ENCODE measurements at places on chromosomes 4 and X. TPM values are rescaled to one million over a fixed set of nuclear protein-coding genes. Genes with fewer than 3 reads are reported as not detected.
A peak's percentile ranks its signal among the peaks of the same experiment; 100 is the strongest.

GRCh38 chrX:100410901-100411801, 1.1 kb upstream of the PCDH19 start:
- H3K4me3 ChIP-seq, result no peak overlapping the region
- H3K27me3 ChIP-seq, result peaks cover 4% of the 10 kb centered on the region
- DNase-seq, result no peak
- no peaks in the 10 kb centered on the region for H3K36me3 ChIP-seq
- no peaks in the 10 kb centered on the region for H3K4me1 ChIP-seq

- no peaks in the 10 kb centered on the region for H3K27me3 ChIP-seq
- no peak overlapping the region for H3K4me3 ChIP-seq
- H3K4me1 ChIP-seq, result no peaks in the 10 kb centered on the region
- no peak overlapping the region for H3K27ac ChIP-seq
- no peaks in the 10 kb centered on the region for H3K36me3 ChIP-seq
These were observed 12.5 kb downstream of the L1CAM start for GRCh38 chrX:153873282-153874084.

GRCh38 chr4:13413729-13414437, 70.3 kb downstream of the RAB28 start:
- H3K4me3 ChIP-seq, result no peak overlapping the region
- H3K27me3 ChIP-seq, result no peaks in the 10 kb centered on the region
- H3K36me3 ChIP-seq, result no peaks in the 10 kb centered on the region
- H3K27ac ChIP-seq, result no peak overlapping the region
- no peak for DNase-seq

GRCh38 chrX:112066813-112067212, 15.8 kb downstream of the TRPC5 start:
- H3K4me3 ChIP-seq, result no peak overlapping the region
- DNase-seq, result no peak
- no peak overlapping the region for H3K27ac ChIP-seq
- no peaks in the 10 kb centered on the region for H3K36me3 ChIP-seq

Gene CDX4
- total RNA-seq, result not detected

DNA sequence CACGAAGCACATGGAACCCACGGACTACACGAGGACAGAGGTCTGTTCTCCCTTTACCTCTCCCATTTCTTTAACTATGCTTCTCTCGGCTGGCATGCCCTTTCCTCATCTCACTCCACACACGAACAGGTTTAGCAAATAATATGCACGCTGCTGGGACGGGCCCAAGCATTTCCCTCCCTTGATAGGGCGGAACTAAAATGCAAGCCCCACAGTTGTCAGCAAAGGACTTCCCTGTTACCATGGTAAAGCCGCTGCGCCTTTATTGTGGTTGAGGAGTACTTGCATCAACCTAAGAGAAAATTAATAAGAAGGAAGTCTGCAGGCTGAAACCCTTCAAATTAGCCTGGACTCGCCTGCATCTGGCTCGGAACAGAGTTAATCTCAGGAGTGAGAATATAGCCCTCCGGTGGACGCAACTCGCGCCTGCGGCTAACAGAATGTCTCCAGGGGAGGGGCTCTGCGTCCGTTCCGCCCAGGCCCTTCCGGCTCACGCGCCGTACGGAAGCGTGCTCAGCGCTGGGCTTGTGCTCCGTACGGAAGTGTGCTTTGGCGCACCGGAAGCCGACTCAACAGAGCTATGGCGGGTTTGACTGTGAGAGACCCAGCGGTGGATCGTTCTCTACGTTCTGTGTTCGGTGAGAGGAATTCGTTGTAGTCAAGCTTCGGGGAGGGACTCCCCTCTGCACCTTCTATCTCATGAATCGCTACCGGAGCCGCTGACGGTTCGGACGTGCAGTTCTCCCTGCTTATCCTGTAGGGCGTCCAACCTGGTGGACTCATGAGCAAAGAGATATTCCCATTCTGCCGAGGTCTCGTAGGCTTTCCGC, at the start of gene CSTF2:
TSS of gene CSTF2 (plus strand) at position 555 of the 830 bp plus-strand sequence. CDS start at position 581, 26 bp downstream.
- H3K36me3 ChIP-seq, result no peaks in the 10 kb centered on the region
- peak; percentile 87 for DNase-seq
- no peaks in the 10 kb centered on the region for H3K27me3 ChIP-seq
- no peaks in the 10 kb centered on the region for H3K4me1 ChIP-seq

Gene P2RY4
- 0.62 TPM for total RNA-seq

Gene PCDH7
- total RNA-seq, result not detected

Gene MBNL3
- 29.7 TPM for total RNA-seq

DNA sequence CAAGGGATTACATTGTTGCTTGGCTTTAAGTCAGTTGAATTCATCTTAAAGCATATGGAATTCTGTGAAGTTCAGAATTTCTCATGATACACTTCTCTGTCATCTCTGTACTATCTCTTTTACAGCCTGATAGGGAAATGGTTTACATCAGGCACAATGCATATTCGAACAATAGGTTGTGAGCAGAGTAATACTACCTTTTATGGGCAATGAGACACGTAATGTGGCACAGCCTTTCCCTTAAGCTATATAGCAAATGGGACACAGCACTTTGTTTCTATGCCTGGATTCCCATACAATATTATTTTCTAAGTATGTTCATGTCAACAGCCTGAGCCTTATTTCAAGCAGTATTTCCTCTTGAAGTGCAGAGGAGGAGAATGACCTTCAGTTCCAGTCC, 58.4 kb downstream of the SYNPO2 start:
- DNase-seq, result no peak
- no peaks in the 10 kb centered on the region for H3K36me3 ChIP-seq
- H3K27me3 ChIP-seq, result no peaks in the 10 kb centered on the region
- H3K4me1 ChIP-seq, result no peaks in the 10 kb centered on the region

- H3K4me1 ChIP-seq, result no peaks in the 10 kb centered on the region
- no peaks in the 10 kb centered on the region for H3K27me3 ChIP-seq
- no peak overlapping the region for H3K27ac ChIP-seq
- H3K4me3 ChIP-seq, result no peak overlapping the region
- no peak for DNase-seq
These were observed 51.0 kb upstream of the MTM1 start for GRCh38 chrX:150517303-150517910.

Gene MYL5
- total RNA-seq, result 23.8 TPM

Gene TRIML2
- total RNA-seq, result not detected

GRCh38 chrX:136635235-136635634, 12.7 kb upstream of the CD40LG start:
- peaks cover 62% of the 10 kb centered on the region for H3K4me1 ChIP-seq
- no peaks in the 10 kb centered on the region for H3K36me3 ChIP-seq
- DNase-seq, result no peak
- peak overlapping the region; percentile 53 for H3K27ac ChIP-seq
- no peaks in the 10 kb centered on the region for H3K27me3 ChIP-seq
- H3K4me3 ChIP-seq, result peak overlapping the region; percentile 36

- no peaks in the 10 kb centered on the region for H3K4me1 ChIP-seq
- H3K4me3 ChIP-seq, result no peak overlapping the region
- H3K36me3 ChIP-seq, result no peaks in the 10 kb centered on the region
- no peaks in the 10 kb centered on the region for H3K27me3 ChIP-seq
These were observed 93.4 kb downstream of the TMA16 start for GRCh38 chr4:163587867-163588266.
